ENCODE measurements at places on chromosomes 1 and 21.

DNA sequence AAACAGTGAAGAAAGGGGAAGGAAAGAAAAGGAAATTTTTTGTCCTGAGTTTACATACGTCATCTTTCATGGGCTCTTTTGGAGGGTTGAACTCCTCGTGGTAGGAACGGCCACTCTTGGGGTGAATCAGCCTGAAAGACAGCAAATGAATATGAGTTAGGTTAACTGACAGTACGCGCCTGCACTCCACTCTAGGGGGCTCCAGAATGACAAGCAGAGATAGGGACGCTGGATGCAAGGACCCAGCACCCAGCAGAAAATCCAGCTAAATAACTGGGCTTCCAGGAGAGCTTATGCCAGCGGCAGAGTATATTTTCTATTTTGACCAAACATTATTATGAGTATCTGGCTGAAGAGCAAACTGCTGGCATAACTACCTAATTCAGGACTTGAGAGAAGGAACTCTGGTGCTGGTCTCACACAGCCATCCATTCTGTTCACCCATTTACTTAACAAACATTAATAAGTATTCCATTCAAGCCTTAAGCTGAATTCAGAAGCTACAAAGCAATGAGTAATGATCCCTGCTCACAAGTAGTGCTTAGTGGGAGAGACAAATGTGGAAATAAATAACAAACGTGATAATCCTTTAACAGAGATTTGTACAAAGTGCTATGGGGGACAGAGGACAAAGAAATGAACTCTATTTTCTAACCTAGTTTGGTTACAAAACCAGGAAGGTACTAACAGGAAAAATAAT, 22.1 kb downstream of the AK2 start:
- ATAC-seq: no peak

DNA sequence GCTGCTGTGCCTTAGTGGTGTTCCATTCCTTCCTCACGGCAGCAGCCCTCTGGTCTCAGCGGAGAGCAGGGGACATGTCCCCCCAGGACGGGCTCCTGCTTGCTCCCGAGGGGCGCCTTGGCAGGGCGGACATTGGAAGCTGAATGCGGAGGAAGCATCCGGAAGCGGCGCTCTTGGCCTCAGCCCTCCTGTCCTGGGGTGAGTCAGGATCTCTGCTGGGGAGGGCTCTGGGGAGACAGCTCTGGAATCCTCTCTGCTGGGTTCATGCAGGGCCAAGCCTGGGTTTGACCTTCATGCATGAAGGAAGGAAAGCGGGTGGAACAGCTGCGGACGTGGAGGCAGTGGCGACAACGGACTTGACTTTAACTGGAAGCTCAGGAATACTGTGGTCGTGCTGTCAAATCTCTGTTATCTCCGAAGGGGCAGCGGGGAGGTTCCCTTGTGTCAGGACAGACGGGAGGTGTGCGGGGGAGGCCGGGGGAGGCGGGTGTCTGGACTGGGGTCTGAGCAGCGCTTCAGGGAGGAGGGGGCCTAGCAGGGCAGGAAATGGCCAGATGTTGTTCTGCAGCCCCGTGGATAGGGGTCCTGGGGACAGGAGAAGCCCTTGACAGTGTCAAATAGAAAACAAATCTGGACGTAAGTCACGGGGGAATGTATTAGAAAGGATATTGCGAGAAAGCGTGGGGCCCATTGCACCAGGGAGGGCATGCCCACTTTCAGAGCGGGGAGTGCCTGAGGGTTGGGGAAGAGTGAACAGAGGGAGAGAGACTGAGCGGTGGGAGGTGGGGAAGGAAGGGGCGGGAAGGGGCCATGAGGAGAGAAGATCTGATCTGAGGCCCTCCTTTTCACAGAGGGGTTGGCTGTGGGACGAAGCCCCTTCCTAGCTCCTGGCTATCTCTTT, 26.6 kb downstream of the CRYAA start:
- no peak for ATAC-seq

DNA sequence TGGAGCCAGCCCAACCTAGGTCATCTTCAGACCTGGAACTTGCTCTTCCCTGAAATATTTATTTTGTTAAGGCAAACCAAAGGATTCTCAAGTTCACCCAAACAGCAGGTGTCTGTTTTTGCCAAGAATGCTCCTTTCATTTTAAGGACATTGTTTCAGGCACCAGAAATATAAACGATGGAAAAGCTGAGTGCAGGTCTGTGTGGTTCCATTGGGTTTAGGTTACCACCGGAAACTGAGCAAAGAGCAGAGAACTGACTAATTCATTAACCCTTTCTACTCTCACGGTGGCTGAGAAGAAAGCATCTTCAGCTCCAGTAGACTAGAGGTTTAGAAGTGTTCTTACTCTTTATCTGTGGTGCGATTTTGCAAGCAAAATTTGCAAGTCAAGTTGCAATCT, 38.0 kb upstream of the ZC3H11B start:
- no peak for ATAC-seq

DNA sequence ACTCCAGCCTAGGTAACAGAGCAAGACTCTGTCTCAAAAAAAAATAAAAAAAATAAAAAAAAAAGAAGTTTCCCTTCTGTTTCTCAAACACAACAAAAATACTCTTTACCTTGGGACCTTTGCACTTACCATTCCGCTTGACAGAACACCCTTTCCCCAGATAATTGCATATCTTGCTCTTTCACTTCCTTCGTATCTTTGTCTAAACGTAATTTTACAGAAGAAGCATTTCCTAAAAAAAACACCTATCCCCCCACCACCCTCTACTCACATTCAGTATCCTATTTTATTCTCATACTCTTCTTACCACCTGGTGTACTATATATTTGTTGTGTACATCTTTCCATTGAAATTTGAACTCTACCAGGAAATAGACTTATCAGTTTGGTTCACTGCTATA, 32.7 kb downstream of the ASH1L start:
- no peak for ATAC-seq

- no peak for ATAC-seq
Measured at GRCh38 chr1:40684669-40685068, 6.8 kb upstream of the NFYC start.

- no peak for ATAC-seq
Measured at GRCh38 chr21:38228115-38228514, 28.7 kb upstream of the KCNJ15 start.

- ATAC-seq: no peak
Measured at GRCh38 chr1:32274646-32275340, 17.1 kb upstream of the HDAC1 start.

- ATAC-seq: peak; percentile 62
Measured at GRCh38 chr1:20210736-20211460, 24.6 kb upstream of the PLA2G2C start.

DNA sequence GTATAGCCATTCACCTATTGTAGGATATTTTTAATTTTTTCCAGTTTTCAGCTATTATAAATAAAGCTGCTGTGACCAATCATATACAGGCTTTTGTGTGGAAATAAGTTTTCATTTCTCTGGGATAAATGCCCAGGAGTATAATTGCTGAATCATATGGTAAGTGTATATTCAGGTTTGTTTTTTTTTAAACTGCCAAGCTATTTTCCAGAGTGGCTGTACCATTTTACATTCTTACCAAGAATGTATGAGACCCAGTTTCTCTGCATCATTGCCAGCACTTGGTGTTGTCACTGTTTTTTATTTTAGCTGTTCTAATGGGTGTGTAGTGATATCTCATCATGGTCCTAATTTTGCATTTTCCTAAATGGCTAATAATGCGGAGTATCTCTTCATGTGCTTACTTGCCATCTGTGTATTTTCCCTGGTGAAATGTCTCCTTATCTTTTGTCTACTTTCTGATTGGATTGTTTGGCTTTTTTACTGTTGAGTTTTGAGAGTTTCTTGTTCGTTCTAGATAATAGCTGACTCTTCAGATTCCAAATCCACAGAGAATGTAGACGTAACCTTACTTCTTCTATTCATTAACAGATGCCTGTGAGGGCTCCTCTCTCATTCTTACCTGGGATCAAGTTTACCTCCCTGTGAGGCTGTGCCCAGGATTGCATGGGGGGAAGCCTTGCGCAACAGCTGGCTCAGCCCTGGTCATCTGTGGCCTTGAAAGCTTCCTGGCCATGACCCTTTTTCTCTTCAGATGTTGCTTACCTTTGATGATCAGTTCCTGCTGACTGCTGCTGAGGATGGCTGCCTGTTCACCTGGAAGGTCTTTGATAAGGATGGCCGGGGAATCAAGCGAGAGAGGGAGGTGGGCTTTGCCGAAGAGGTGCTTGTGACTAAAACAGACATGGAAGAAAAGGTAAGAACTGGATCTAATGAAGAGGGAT, 42.6 kb downstream of the CFAP57 start:
- no peak for ATAC-seq

- peak; percentile 43 for ATAC-seq
Measured at GRCh38 chr21:15687208-15687607, 42.6 kb upstream of the USP25 start.

- ATAC-seq: peak; percentile 82
Measured at GRCh38 chr1:25022361-25023189, 92.5 kb upstream of the RUNX3 start.

DNA sequence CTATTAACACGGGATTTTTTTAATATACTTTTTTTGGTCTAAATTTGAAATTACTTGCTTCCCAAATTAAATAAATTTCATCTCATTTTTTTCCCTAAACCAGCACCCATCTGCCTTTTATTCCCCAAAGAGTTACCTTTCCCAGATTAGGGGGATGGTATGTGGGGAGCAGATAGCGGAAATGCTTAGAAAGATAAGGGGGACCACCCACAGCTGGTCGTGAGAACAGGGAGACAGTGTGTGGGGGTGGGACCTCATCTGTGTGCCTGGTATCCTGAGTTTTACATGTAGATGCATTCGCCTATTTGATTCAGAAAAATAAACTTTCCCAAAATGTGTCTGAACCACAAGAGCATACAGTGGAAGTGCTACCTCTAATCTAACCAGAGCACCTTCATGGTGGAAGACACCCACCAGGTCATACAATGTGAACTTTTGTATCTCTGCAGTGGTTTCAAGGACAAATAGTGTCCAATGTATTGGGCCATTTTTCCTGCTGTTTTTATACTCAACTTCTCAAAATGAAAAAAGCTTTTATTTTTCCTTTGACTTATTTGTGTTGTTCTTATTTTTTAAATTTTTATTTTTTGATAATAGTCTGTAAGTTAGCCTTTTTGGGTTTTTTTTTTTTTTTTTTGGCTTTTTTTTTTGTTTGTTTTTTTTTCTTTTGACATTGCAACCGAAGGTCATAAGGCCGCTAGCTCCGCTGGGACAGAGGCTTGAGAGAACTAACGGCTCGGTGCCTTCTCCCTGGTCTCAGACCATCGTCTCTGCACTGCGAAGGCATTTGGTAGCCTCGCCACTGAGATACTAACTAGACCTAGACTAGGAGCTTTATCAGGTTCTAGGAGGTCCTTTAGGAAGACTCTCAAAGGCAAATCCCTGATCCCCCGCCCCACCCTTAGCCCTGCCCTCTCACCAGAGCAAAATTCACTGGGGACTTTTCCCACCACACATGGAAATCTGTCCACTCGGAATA, 263.2 kb downstream of the TM2D1 start:
- no peak for ATAC-seq

DNA sequence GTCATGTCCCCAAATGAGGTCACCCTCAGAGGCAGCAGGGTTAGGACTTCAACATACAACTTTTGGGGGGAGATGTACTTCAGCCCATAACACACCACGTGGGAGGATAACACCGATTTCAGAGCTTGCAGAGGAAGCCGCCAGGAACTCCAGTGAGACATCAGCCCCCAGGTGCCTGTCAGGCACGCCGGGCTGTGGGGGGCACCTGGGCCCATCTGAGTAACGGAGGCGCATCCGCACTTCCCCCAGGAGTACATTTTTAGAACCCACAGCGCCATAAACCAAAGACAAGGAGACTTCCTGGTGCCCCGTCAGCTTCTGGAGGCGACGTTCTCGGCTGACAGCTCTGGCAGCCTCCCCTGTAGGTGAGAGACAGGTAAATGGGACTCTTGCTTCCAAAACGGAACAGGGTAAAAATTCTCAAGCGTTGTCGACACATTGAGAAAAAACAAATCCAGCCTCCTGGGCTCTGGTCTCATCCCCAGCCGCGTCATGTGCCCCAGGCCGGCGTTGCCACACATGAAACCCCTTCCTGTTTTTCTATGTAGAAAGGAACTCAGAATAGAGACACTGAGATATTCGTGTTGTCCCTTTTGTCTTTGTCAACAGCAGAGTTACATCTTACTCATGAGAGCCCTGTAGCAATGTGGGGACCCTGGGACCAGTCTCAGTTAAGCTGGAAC, 93.3 kb downstream of the PDE9A start:
- ATAC-seq: peak; percentile 84

DNA sequence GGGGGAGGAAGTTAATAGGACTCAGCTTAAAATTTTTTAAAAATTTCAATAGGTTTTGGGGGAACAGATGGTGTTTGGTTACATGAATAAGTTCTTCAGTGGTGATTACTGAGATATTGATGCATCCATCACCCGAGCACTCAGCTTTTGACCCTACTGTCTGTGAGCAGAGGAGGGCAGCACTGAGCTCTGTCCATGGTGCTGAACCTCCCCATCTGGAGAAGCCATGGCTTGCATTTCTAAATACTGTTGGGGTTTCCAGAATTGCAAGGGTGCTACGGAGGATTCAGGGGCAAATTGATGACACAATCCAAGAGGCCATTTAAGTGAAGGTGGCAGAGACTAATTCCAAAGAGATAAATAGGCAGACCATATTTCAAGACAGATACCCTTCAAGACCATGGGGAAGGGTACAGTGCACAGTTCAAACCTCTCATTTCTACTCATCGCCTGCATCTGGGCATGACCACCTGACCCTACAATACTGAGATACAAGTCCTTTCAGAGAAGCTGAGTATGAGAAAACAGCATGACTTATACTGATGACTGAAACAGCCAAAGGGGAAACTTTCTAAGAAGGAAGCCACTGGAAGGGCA, 17.2 kb downstream of the SYT2 start:
- ATAC-seq: peak; percentile 57

- ATAC-seq: no peak
Measured at GRCh38 chr1:36352125-36352909, 28.9 kb upstream of the EVA1B start.

DNA sequence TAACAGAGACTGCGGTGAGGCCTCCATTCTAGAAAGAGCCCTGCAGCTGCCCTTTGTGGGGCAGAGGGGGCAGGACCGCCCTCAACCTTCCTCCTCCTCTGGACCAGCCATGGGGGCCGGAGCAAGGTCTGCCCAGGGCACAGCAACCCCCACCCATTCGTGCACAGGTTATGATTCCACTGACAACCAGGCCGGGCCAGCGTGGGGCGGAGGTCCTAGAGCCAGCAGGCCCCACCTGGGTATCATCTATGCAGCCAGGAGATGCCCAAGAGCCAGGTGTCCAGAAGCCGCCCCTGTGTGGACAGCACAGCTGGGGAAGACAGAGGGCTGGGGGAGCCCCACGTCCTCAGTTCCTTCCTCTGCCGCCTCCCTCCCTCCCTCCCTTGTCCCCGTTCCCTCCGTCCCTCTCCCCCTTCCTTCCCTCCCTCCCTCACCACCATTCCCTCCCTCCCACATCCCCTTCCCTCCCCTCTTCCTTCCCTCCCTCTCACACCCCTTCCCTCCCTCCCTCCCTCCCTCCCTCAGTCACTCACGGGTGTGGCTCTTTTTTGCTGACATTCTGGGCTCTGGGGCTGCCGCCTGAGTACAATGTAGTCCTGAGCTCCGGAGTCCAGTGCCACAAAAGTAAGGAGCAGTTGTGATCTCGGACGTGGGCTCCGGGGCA, 12.3 kb downstream of the RNF223 start:
- ATAC-seq: no peak

- no peak for ATAC-seq
Measured at GRCh38 chr1:1631782-1632420, at the start of gene MMP23B. Gene MMP23B (plus strand): TSS chr1:1632173. CDS start chr1:1632219, 46 bp downstream.

- ATAC-seq: peak; percentile 52
Measured at GRCh38 chr1:246527402-246528088, 20.5 kb upstream of the SMYD3 start.

Data from activated T-helper 17 cell treated with anti-CD3 and anti-CD28 coated beads, Interleukin-2, amount 50 U/mL, for 72 hours (primary cell).